ENCODE measurements at places on chromosomes 3 and 15.

DNA sequence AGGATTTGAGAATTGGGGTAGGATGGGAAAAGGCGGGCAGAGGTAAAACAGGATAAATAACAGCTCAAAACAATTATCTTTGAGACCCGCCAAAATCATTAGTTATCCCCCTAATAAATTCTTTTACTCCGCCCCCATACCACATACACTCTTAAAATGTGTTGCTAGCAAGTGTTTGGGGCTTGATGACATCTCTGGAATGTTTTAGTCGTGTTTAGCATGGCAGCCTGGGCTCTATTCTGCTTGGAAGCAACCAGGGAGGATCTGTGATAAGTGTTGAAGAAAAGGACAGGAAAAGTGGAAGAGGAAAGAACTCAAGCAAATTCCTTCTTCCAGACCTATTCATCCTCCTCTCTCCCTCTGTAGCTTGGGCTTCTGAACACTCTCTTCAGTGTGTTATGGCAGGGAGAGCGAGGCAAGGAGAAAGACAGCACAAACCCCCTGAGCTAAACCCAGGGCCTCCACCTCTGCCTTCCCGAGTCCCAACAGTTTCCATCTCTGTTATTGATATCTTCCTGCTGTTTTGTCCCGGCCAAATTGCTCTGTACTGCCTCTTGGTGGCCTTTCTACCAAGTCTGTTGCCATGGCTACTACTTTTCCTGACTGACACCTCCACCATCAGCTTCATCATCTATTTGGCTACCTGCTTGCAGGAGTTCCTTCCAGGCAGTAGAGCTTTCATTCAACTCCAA, 135.8 kb downstream of the RPL22L1 start:
- DNase-seq = no peak

- DNase-seq = peak; percentile 86
Observed at GRCh38 chr15:74995182-74995778, at the start of gene SCAMP5. Gene SCAMP5, plus strand, starts transcription at chr15:74995563. Its CDS starts 16,277 bp downstream, at chr15:75011840.

- DNase-seq = no peak
Observed at GRCh38 chr15:63284335-63284734, 6.9 kb downstream of the APH1B start.

GRCh38 chr3:195247086-195247862, 23.7 kb downstream of the XXYLT1 start:
- DNase-seq = no peak

All from activated T-cell treated with anti-CD3 and anti-CD28 coated beads for 24 hours (primary cell).